ENCODE measurements at places on chromosomes 6 and 20. TPM values are rescaled to one million over a fixed set of nuclear protein-coding genes. Genes with fewer than 3 reads are reported as not detected.

LHFPL5 gene
- total RNA-seq: not detected

NNAT gene
- total RNA-seq: not detected

ELOVL2 gene
- total RNA-seq: not detected

PPP1R16B gene
- total RNA-seq: 113 TPM

ROS1 gene
- not detected for total RNA-seq

BACH2 gene
- 30.3 TPM for total RNA-seq

HTR1E gene
- total RNA-seq: not detected

DNA sequence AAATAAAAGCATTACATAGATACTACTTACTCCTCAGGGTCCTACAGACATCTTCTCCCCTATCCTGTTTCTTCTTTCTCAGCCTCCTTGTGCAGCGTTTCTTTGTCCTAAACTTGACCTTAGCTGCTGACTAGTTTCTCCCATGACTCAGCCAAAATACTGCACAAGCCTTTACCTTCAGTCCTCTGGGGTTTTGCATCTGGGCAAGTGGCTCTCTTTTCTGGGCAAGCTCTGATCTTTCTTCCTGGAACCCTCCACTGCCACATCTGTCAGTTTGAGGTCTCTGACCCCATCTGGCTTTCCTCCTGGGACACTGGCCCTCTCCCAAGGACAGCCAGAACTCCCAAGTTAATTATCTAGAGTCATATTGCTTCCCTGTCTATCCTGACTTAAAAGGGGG, 838.4 kb downstream of the DHX35 start:
- no peak overlapping the region for H3K4me3 ChIP-seq
- no peaks in the 10 kb centered on the region for H3K4me1 ChIP-seq
- H3K27me3 ChIP-seq: no peaks in the 10 kb centered on the region
- H3K27ac ChIP-seq: no peak overlapping the region
- no peaks in the 10 kb centered on the region for H3K36me3 ChIP-seq

DNA sequence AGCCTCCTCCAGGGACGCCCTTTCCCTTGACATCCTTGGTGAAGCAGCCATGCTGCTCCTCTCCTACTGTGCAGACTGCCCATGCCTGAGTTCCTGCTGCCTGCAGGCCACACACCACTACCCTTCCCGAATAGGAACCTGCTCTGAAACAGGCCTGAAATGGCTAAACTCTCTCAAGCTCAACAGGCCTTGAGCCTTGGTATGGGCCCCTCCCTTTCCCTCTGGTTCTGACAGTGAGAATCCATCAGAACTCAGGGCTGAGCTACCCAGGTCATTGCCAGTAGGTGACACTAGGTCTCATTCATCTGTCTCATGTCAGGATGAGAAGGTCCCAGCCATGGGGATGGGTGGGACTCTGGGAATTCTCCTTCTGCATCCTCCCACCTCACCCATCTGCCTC, 25.7 kb downstream of the RAET1L start:
- peaks cover 4% of the 10 kb centered on the region for H3K36me3 ChIP-seq
- no peak overlapping the region for H3K4me3 ChIP-seq

- no peak for DNase-seq
- peak overlapping the region; percentile 38 for H3K27ac ChIP-seq
- no peaks in the 10 kb centered on the region for H3K27me3 ChIP-seq
These were observed 37.0 kb upstream of the SAMHD1 start for GRCh38 chr20:36988494-36988966.

DNA sequence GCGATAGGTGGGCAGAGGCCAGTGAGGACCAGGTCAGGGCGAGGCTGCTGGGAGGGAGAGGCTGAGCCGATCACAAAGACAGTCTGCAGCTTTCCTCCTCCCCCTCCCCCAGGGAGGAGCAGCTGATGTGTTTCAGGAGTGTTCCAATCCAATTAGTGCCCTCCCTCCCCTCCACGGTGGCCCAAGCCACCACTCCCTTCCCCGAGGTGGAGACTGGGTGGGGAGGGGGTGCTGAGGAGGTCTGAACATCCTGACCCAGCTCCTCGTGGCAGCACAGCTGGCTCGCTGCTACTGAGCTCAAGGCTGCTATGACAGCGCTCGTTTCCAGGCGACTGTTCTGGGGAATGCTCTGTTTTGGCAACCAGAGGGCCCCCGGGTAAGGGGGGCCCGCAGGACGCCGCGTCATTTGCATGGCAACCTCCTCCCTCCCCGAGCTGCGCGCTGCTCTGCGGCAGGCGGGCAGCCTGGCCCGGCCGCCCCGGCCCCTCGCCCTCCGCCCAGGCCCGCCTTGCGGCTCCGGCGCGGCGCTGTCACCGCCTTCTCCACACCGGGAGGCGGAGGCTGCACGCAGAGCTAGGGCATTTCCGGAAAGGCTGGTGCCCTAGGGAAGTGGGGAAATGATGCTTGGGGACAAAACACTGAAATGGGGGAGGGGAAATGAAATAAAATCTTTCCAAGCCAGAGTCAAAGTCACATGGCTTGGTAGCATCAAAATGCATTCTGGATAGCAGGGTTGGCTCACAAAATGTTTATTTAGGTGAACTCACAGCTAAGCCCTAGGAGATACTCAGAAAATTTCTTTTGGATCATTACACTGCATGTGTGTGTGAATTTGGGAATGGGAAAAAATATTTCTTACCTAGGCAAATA, 67.4 kb upstream of the PIM1 start:
- no peaks in the 10 kb centered on the region for H3K27me3 ChIP-seq
- peak; percentile 71 for DNase-seq
- peaks cover 54% of the 10 kb centered on the region for H3K4me1 ChIP-seq

- H3K4me1 ChIP-seq: no peaks in the 10 kb centered on the region
- peaks cover 2% of the 10 kb centered on the region for H3K27me3 ChIP-seq
- no peak for DNase-seq
- H3K36me3 ChIP-seq: peaks cover 7% of the 10 kb centered on the region
These were observed 108.1 kb downstream of the TMEM200A start for GRCh38 chr6:130473886-130474285.

GRCh38 chr6:160832422-160832821, 130.4 kb downstream of the PLG start:
- H3K4me3 ChIP-seq: no peak overlapping the region
- H3K36me3 ChIP-seq: no peaks in the 10 kb centered on the region
- no peak overlapping the region for H3K27ac ChIP-seq

GRCh38 chr20:51236421-51236820, 213.5 kb upstream of the KCNG1 start:
- H3K4me1 ChIP-seq: no peaks in the 10 kb centered on the region
- no peak overlapping the region for H3K4me3 ChIP-seq
- no peaks in the 10 kb centered on the region for H3K36me3 ChIP-seq
- peaks cover 17% of the 10 kb centered on the region for H3K27me3 ChIP-seq
- no peak for DNase-seq

DNA sequence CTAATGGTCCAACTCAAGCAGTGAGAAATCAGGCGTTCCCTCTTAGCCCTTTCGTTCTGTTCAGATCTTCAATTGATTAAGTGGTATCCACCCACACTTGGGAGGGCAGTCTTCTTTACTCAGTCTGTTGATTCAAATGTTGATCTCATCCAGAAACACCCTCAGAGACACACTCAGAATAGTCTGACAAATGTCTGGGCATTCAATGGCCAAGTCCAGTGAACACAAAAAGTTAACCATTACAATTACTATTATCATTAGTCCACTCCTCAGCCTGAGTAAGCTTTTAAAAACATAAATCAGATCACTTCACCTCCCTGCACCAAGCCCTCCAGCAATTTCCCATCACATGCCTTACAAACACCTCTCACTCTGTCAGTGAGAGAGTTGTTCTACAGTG, 423.2 kb downstream of the RFPL4B start:
- no peaks in the 10 kb centered on the region for H3K36me3 ChIP-seq
- H3K27ac ChIP-seq: no peak overlapping the region
- no peak overlapping the region for H3K4me3 ChIP-seq
- H3K4me1 ChIP-seq: no peaks in the 10 kb centered on the region

DNA sequence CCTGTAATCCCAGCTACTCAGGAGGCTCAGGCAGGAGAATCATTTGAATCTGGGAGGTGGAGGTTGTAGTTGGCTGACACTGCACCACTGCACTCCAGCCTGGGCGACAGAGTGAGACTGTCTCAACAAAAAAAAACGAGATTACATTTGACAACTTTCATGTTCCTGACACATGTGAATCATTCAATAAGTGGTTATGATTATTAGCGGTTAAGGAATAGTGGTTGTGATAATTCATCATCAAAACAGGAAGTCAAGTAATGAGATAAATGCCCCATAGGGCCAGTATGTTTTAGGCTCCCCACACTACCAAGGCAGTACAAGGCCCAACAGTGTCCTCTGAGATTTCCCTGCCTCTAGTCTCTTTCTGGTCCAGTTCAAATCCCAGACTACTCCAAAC, 2.5 kb downstream of the HDDC2 start:
- H3K36me3 ChIP-seq: peaks cover 50% of the 10 kb centered on the region
- peaks cover 41% of the 10 kb centered on the region for H3K4me1 ChIP-seq
- H3K27ac ChIP-seq: peak overlapping the region; percentile 17
- H3K4me3 ChIP-seq: no peak overlapping the region
- peaks cover 1% of the 10 kb centered on the region for H3K27me3 ChIP-seq
- DNase-seq: no peak

All from activated CD4-positive, alpha-beta memory T cell treated with anti-CD3 and anti-CD28 coated beads, Interleukin-2, amount 10 ng/mL, durations not matched to agents 7 days and 5 days (primary cell).